ENCODE measurements at places on chromosomes 4 and X.

- no peak for DNase-seq
Measured at GRCh38 chrX:39788521-39788920, 309.2 kb downstream of the BCOR start.

- peak; percentile 81 for DNase-seq
Measured at GRCh38 chr4:55183926-55184599, 58.7 kb upstream of the KDR start.

DNA sequence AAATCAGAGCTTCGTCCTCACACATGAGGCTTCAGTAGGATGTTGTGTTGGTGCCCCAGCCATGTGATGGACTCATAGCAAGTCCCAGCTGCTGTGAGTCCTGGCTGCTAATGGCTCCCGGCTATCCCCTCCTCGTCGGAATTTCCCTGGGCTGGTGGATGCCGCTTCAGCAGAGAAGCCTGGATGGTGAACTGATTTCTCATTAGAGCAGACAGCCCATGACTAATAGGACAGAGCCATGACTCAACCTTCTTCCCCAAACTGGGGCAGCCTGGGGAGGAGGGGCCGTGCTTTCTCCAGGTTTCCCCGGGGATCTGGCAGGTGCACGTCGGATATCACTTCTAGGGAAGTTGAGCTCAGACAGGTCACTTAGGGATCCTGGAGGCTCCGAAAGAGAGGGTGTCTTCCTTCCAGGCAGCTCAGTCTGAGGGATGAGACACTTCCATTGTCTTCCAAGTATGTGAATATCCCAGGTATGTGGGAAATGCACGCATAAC, 112.7 kb downstream of the ASMT start:
- no peak for DNase-seq

DNA sequence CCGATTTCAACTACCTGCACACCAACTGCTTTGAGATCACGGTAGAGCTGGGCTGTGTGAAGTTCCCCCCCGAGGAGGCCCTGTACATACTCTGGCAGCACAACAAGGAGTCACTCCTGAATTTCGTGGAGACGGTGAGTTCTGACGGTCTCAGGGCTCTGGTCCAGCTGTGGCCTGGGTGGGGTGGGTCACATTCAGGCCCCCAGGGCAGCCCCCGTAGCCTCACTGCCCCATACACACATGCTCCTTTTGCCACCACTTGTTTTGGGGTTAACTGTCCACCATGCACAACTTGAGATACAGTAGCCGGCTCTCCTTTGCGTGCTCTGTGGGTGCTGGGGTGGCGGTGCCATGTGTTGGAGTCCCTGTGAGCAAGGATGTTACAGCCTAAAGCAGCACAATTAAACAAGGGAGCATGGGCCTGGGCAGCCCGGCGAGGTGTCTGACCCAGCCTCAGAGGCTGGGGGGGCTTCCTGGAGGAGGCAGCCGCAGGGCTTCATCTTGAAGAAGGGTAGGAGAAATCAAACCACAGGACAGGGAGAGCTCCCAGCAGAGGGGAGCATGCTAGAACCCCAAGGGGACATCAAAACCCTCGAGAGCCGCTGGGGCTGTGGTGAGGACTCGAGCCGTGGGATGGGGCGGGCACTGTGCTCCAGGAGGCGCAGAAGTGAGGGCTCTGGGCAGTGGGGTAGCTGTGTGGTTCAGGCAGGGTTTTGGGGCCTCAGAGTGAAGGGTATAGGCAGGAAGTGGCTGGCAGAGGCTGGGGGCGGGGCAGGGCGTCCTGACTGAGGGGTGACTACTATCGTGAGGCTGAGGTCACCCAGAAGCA, 22.0 kb downstream of the CPZ start:
- no peak for DNase-seq

DNA sequence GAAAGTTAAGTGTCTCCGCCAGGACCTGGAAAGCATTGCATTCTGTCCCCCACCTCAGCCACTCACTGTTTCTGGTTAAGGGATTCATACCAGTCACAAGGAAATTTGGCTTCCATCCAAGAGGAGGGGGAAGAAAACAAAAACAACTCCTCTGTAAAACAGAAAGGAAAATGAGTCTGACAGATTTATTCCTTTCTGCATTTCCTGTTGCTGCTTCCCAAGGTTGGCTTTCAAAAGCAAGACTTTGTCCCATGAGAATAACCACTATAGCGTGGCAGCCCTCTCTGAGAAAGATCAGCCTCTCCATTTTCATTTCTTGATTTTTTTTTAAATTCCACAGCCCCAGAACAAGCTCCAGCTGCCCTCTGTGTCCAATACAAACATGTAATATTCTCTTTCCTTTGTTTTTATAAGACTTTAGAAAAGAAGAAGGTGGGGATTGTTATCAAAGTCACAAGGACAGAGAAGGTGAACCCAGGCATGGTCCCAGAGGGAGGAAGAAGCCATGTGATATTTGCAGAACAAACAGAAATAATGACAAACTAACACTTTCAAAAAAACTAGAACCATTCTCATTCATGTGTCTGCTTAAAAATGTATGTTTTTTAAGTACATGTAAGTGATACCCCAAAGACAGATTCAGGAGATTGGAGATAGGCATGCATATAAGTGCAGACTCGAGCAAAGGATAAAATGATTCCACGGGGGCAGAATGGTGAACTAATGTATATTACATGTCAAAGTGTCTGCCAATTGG, 90.7 kb upstream of the DCLK2 start:
- peak; percentile 58 for DNase-seq

DNA sequence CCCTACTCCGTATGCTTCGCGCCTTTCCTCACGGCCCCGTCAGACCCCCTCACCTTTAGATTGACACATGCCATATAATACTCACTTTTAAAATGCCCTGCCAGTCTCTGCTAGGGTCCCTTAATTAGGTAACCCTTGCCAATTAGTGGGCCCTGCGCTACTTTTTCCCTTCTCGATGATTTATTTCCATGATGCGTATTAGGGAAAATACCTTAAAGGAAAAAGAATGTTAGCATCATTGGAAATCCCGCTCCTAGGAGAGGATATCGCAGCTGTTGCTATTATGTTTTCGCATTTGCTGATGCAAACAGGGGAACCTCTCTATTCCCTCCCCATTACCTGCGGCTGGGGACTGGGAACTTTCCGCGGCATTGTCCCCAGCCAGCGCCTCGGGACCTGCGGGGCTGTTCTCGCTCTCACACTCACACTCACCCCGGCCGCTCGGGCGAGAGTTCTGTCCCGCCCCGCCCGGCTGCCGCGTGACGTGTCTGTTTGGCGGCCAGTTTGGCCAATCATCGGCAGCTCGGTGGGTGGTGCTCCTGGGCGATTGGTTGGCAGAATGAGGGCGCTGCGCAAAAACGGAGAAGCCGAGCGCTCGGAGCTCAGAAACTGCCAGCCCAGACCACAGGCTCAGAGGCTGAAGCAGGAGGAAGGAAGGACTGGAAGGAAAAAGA, at the start of gene PCDH10:
PCDH10 (plus strand) TSS at position 605 of the 674 bp plus-strand sequence. CDS start 847 bp downstream, outside the sequence.
- DNase-seq: peak; percentile 95

- DNase-seq: peak; percentile 13
Measured at GRCh38 chr4:99723612-99724011, 66.0 kb upstream of the C4orf54 start.

DNA sequence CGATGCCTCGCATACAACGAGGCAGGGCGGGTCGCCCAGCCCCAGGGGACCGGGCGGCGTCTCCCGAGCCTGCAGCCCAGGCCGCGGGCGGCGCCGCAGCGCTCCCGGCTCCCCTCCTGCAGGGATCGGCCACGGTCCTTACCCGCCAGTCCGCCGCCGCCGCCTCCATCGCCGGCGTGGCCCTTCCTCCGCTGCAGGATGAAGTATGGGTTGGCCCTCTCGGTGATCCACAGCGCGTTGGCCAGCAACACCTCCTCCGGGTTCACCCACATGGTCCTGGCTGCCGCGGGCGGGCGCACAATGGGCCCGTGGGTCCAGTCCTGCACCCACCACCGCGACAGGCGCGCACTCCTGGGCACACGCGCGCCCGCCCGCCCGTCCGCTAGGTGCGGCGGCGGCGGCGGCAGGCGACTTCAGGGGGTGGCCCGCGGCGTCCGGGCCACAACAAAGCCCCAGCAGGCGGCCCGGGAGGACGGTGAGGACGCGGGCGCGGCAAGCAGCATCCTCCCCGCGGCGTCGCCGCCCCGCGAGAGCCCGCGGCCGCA, 339 bp downstream of the TBC1D9 start:
- peak; percentile 44 for DNase-seq

DNA sequence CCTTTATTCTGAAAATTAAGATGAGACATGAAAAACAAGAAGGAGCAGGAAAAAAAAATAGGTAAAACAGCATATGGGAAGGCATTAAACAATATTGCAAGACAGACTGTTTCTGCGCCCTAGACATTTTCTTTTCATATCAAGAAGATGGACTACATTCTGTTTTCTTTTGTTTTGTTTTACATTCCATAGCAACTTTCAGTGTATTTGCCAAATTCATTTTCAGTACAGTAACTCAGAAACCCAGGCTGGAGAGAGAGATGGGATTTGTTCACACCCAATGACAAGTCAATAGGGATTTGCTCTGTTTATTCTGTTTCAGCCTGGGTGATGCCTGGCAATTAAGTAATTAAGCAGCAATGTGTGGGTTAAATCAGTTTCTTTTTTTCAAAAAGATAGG, 892.8 kb upstream of the DIAPH2 start:
- no peak for DNase-seq

GRCh38 chr4:20916106-20916505, 215.8 kb downstream of the PACRGL start:
- no peak for DNase-seq

GRCh38 chrX:57519578-57520118, 72.2 kb upstream of the ZXDB start:
- no peak for DNase-seq

- peak; percentile 3 for DNase-seq
Measured at GRCh38 chrX:141220342-141221008, 21.8 kb downstream of the SPANXC start.

DNA sequence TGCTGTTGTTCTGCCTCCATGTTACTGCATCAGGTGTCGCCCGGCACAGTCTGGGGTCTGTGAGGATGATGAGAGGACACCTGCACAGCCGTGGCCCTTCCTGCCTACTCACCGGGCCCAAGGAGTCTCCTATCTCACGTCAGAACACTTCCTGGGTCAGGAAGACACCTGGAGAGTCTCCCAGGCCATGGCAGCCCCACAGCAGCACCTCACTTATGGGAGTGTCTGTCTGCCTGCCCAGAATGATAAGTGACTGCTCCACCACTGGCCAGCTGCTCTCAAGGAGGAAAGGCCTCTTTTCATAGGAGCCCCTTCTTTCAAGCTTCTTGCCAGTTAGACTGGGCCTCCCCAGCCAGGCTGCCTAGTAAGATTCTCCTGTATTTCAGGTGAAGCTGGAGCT, 56.1 kb downstream of the NELFA start:
- DNase-seq: no peak

- no peak for DNase-seq
Measured at GRCh38 chr4:39067451-39067850, 5.4 kb downstream of the KLHL5 start.

DNA sequence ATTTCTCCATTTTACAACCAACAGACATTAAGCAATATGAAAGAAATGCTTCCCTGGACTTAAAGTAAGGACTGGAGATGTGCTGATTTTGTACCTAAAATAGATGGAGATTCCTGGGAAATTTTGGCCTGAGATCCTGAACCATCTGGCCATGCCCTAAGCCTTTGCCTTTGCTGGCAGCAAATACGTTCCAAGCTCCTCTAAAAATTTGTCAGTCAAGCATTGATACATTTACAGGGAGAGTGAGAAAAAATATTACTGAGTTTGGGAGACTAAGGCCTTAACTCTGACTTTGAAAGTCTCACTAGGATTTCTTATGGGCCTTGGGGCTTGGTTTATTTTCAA, 63.9 kb downstream of the FHDC1 start:
- no peak for DNase-seq

DNA sequence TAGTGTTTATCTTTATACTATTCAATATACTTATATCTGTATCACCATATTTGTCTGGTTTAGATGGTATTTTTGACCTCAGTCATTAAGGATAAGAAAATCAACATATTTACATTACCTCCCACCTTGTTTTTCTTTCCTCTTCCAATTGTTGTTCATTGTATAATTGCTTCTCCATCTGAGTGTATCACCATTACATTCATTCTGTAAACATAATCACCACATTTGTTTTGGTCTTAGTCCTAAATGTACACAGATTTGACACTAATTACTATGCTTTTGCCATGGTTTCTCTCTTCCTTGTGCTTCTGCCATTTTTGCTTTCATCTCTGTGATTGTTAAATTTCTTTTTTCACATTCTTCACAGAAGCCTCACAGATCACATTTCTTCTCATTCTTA, 12.7 kb downstream of the ARMCX6 start:
- no peak for DNase-seq

DNA sequence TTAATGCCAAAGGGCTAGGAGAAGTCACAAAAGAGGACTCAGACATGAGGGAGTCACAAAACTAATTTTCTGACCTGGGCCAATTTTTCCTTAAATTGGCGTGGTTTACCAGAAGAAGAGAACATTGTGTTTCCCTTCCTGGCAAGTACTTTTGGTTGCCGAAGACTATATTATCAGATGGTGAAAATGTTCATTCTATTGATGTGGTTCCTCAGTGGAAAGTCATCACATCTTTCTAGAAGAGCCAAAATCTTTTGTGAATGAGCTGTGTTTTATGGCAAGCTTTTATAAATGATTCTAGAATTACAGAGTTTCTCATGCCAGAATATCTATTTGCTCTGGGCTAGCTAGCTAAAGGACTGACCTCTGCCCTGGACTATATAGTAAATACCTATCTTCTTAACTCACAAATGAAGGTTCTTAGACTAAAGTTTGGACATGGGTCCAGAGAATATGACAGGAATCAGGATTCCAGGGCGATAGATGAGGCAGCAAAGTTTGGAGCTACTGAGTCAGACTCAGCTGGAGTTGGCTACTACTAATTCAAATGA, 288.9 kb downstream of the IL1RAPL2 start:
- DNase-seq: no peak

- DNase-seq: no peak
Measured at GRCh38 chrX:124229374-124229773, 103.1 kb upstream of the TEX13D start.

GRCh38 chrX:11760958-11761357, 2.9 kb downstream of the MSL3 start:
- no peak for DNase-seq

DNA sequence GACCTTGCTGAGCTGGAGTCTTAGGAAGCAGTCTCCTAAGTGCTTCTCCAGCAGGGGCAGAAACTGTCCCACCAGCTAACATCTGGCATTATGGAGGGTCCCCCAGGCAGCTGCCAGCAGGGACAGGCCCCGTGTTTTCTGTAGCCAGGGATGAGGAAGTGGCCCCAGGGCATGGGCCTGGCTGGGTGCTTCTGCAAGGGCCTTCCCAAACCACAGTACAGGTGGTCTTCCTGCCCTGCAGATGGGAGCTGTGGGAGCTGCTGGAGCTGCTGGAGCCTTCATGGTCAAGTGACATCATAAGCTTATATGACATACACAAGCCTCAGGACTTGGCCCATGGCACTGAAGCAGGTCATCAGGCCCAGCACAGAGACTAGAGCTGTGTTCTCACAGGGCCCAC, 5.0 kb upstream of the MSANTD1 start:
- no peak for DNase-seq

DNA sequence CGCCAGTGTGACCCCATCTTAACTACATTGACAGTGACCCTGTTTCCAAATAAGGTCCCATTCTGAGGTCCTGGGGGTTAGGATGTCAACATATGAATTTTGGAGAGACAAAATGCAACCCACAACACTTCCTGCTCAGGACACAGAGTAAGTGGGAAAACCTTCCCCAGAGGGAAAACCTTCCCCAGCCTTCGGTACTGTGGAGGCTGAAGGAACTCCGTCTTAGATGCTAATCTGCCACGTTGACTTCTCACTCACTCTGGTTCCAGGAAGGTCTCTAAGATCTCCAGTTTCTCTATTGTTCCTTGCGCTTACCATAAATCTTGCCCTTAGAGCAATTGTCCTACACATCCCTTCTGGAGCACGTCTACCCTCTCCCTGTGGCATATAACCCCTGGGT, 29.7 kb upstream of the HMX1 start:
- no peak for DNase-seq
